ENCODE measurements at places on chromosomes 1 and 21.

DNA sequence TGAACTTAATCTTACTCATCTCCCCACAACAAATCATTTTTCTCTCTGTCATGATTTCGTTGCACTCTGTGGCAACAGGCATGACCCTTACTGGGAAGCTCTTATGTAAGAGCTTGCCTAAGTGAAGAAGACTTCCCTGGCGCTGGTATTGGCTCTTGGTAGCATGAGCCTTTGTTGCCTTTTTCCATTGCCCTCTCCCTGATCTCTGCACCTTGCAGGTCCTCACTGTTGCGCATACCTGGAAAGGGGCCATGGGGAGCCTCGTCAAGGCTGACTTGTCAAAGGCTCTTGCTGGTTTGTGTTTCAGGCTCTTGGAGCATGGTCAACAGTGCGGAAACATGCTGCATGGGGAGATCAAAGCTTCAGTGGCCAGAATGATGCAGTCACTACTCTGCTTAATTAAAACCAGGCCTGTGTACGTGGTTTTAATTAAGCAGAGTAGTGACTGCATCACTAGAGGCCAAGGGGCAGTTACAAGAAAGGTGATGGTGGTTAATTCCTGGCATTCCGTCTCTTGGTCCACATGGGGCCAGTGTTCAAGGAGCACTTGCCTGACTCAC lies 141.3 kb downstream of the SPATA46 start:
- no peak for DNase-seq

- DNase-seq: no peak
These were observed 6.8 kb upstream of the CNIH3 start for GRCh38 chr1:224609333-224609732.

GRCh38 chr1:150165622-150166612 lies 16.2 kb downstream of the PLEKHO1 start:
- peak; percentile 50 for DNase-seq

DNA sequence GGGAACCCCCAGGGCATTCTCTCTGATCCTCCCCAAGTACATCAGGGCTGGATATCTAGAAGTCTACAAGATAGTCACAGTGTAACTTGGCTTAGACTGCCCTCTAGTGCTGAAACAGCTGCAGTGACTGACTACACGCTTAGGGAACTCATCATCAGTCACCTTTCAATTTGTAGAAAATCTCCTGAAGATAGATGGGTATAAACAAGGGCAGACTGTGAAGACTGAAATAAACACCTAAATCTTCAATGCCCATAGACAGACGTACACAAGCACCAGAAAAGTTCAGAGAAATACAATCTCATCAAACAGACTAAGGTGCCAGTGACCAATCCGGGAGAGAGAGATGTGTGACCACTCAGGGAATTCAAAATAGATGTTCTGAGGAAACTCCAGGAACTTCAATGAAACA lies 46.6 kb downstream of the PACC1 start:
- DNase-seq: peak; percentile 76

- peak; percentile 77 for DNase-seq
These were observed 23.9 kb downstream of the GPR161 start for GRCh38 chr1:168112673-168113305.

- no peak for DNase-seq
These were observed 260.7 kb upstream of the BRINP3 start for GRCh38 chr1:190738317-190738716.

DNA sequence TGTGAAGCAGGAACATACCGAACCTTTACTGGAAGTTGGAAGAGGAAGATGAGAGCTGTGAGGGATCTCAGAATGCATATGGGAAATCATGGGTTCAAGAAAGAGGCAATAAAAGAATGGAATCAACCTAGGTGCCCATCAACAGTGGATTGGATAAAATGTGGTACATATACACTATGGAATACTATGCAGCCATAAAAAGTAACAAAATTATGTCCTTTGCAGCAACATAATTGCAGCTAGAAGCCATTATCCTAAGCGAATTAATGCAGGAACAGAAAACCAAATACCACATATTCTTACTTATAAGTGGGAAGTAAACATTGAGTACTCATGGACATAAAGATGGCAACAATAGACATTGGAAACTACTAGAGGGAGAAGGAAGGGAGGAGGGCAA lies 40.4 kb downstream of the NIBAN1 start:
- no peak for DNase-seq

DNA sequence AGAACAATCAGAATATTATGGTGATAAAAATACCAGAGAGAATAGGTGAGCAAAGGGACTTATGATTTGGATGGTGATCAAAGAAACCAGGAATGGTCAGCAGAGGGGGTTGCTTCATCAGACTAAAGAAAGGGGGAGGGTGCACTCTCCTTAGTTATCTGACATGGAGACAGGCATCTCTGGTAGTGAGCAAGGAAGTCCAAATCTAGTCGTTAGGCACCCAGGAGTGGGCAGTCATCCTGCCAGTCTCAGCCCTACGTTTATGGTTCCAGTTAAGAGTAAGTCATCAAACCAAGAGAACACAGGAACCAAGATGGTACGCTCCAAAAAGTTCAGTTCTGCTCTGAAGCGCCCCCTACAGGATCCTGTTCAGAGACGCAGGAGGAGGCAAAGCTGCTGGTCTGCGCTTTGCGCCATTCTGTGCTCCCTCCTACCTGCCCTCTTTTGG lies 28.6 kb downstream of the EBNA1BP2 start:
- no peak for DNase-seq

GRCh38 chr1:119767486-119767885 lies 1.2 kb downstream of the HMGCS2 start:
- DNase-seq: no peak

- DNase-seq: no peak
These were observed 1456.1 kb downstream of the BRINP3 start for GRCh38 chr1:189021577-189021976.

GRCh38 chr1:230334447-230334837 lies 91.7 kb downstream of the PGBD5 start:
- no peak for DNase-seq

GRCh38 chr1:55717111-55717510 lies 501.9 kb upstream of the USP24 start:
- no peak for DNase-seq

- no peak for DNase-seq
These were observed 153.2 kb downstream of the LRIG2 start for GRCh38 chr1:113226148-113226547.

GRCh38 chr1:183883623-183884022 lies 78.7 kb downstream of the RGL1 start:
- DNase-seq: no peak

DNA sequence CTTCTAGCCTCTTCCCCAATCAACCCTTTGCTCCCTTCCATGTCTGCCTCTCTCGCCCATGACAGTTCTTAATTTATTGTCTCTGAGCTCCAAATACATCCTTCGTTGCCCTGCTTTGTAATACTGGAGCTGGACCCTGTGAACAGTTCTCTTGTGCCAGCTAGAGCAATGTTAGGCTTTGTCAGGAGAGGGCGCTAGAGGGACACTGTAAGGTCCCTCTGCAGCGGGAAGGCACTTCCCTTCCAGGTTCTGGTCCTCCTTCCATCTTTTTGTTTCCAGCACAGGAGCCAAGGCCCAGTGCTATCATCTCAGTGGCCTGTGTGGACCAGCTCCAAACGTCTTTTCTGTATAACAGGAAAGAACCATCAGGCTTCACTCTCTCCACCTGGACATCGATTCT lies 95.9 kb downstream of the PTPRU start:
- no peak for DNase-seq

DNA sequence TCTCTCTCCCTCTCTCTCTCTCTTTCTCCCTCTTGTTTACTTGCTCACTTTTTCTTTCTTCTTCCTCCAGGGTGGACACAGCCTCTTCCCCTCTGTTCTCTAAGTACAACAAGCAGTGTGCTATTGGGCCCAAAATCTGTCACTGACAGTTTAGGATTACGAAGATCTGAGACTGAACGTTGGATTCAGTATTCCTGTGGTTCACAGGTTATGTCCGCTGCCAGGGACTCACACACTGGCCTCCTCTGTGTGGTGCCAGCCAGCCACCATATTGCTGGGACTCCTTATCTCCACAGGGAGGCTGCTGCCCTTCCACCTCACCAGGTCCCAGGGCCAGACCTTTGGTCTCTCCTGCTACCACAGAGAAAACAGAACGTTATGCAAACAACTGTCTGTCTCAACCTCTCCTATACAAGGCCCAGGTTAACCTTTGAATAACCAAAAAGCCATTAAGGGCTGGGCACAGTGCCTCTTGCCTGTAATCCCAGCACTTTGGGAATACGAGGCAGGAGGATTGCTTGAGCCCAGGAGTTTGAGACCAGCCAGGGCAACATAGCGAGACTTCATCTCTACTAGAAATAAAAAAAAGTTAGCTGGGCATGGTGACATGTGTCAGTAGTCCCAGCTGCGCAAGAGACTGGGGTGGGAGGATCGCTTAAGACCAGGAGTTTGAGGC lies 171.9 kb upstream of the RAB4A start:
- DNase-seq: no peak

GRCh38 chr1:89087241-89087640 lies 22.2 kb upstream of the GBP1 start:
- no peak for DNase-seq

GRCh38 chr1:89781494-89782126 lies 39.2 kb upstream of the LRRC8D start:
- no peak for DNase-seq

- DNase-seq: no peak
These were observed 15.5 kb downstream of the LYPLAL1 start for GRCh38 chr1:219189021-219189824.

DNA sequence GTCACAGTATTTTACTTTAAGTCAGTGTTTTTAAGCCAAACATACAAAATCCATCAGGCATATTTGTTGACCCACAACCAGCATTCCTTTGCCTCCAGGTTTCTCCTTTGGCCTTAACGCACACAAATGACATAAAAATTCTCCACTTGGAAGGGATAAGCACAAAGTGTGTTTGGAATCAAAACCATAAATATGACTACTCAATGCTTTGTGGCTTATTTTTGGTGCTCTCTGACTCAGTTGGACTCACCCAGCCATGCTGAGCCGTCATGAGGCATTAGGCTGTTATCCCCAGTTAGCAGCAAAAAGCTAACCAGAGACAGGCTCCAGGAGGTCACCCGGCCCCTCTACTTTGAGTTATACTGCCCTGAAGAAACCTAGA lies 948 bp downstream of the PRUNE1 start:
- peak; percentile 40 for DNase-seq

GRCh38 chr1:17108786-17109185 lies 10.5 kb downstream of the PADI2 start:
- DNase-seq: no peak

GRCh38 chr1:2611031-2611501 lies 21.8 kb downstream of the MMEL1 start:
- DNase-seq: no peak

DNA sequence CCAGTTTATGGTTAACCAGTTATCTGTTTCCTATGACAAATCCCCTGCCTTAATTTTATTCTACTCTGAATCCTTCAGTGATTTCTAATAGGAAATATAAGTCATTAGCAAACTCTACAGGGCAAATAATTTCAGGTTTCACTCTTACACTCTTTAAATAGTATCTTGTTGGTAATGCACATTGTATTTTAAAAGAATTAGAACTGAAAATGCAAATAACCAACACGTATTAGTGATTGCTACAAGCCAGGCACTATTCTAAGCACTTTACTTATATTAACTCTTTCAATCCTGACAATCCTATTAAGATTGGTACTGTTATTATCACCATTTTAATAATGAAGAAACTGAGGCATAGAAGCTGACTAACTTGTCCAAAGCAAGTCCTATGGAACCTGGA lies 48.3 kb upstream of the LHX8 start:
- no peak for DNase-seq

- DNase-seq: no peak
These were observed 25.7 kb downstream of the LDLRAD1 start for GRCh38 chr1:53992085-53992874.

- DNase-seq: no peak
These were observed 8.9 kb downstream of the ZBTB7B start for GRCh38 chr1:155011437-155012025.

DNA sequence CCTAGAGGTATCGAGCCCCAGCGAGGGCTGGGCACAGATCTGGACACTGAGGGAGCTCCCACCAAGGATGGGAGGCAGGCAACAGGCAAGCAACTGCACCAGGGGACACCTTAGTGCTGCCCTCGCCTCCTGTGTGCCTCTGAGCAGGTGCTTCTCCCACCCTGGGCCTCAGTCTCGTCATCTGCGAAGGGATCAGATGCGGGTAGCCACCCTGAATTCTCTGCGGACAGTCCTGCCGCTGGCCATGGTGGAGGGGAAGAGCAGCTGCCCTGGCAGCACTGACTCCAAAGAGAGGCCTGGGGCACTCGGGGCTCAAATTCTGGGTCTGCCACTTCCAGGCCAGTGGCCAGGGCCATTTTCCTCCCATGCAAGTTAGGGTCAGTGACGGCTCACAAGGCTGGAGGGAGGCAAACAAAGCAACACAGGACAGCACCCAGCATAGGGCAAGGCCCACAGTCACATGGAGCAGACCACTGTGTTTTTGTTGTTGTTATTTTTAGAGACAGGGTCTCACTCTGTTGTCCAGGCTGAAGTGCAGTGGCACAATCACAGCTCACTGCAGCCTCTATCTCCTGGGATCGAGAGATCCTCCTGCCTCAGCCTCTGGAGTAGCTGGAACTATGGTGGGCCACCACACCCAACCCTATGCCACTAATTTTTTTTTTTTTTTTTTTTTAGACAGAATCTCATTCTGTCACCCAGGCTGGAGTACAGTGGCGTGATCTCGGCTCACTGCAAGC lies 7.1 kb upstream of the SDC3 start:
- no peak for DNase-seq

GRCh38 chr1:65791801-65792668 lies 660 bp upstream of the PDE4B start:
- DNase-seq: peak; percentile 1

GRCh38 chr21:37204580-37204979 lies 62.6 kb downstream of the VPS26C start:
- no peak for DNase-seq

GRCh38 chr1:24872061-24872850 lies 57.8 kb downstream of the RUNX3 start:
- no peak for DNase-seq

- DNase-seq: no peak
These were observed 66.6 kb upstream of the TIAM1 start for GRCh38 chr21:31410499-31411131.

DNA sequence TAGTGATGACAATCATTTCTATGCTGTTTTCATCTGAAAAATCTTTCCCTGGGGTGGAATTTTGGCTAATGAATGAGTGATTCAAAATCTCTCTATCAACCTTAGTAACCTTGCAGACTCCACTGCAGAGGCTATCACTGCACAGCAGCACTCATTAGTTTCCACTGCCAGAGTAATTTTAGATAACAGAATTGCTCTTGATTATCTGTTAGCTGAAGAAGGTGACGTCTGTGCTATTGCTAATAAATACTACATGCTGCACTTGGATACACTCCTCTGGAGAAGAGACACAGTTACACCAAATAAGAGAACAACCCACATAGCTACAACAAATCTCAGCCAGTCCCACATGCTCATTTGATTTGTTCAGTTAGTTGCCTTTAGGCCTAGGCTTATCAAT lies 1348.4 kb downstream of the NCAM2 start:
- no peak for DNase-seq

DNA sequence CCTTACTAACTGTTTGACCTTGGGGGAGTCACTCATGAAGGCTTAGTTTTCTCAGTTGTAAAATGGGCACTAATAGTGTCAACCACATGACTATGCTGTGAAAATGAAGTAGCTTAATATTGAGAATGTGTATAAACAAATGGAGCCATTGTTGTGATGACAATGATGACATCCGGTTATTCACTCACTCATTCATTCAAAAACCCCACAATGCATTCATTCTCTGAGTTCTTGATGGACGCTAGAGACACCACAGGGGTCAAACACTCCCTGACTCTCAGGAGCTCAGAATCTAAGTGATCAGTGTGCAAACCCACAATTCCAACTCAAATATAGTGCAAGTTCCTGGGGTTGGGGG lies 138.9 kb downstream of the FOXD2 start:
- DNase-seq: no peak

GRCh38 chr1:223819730-223820514 lies 25.8 kb downstream of the TP53BP2 start:
- DNase-seq: no peak

Data from brain microvascular endothelial cell (primary cell).